Thyroid gland (tissue), 4 donors: ENCODE measurements at places on chromosomes 3 and 15. TPM values are rescaled to one million over a fixed set of nuclear protein-coding genes. Genes with fewer than 3 reads are reported as not detected.

The CCDC33 gene
- total RNA-seq, result not detected

The CPLX3 gene
- total RNA-seq, result not detected

DNA sequence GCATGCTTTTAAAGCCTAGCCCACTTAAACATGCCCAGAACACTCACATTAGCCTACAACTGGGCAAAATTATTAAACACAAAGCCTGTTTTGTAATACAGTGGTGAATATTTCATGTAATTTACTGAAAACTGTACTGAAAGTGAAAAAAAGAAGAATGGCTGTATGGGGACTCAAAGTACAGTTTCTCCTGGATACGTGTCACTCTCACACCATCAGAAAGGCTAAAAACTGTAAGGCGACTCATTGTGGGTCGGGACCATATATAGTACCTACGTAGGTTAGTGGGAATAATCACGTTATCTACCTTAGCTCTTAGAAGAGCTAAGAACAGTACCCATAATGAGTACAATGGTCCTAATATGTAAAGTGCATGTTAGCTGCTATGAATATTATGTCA, 80.2 kb upstream of the SPATA12 start:
- no peak overlapping the region for H3K27ac ChIP-seq
- no peak overlapping the region for H3K4me3 ChIP-seq
- DNase-seq, result no peak
- no peaks in the 10 kb centered on the region for H3K27me3 ChIP-seq
- peaks cover 16% of the 10 kb centered on the region for H3K4me1 ChIP-seq

- H3K27ac ChIP-seq, result no peak overlapping the region
- H3K4me3 ChIP-seq, result no peak overlapping the region
- H3K27me3 ChIP-seq, result no peaks in the 10 kb centered on the region
- no peaks in the 10 kb centered on the region for H3K4me1 ChIP-seq
- no peaks in the 10 kb centered on the region for H3K36me3 ChIP-seq
- no peak for DNase-seq
Measured at GRCh38 chr3:18092726-18093125, 332.4 kb downstream of the SATB1 start.

DNA sequence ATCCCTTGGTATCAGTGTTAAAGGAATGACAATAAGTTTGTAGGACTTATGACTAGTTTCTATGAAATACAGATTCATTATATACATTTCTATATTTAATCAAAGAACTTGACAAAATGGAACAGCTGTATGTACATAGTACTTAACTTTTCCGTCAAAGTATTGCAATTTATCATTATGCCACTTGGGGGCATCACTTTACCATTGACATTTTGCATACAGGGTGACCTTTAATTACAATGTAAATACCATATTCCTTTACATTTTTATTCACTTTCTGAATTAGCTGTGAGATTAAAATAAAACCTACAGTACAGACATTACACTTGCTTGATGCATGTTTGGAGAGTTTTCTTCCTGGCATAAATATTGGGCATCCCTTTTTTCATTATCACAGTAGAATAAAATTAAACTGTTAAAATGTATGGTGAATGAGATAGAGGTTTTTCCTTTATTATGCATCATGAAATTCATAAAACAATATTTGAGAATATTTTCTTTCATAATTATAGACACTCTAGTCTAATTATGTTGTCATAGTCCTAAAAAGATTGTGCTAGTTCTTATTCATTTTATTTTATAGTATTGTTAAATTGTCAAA, 6.9 kb downstream of the NEK11 start:
- peaks cover 13% of the 10 kb centered on the region for H3K4me1 ChIP-seq
- H3K4me3 ChIP-seq, result no peak overlapping the region
- DNase-seq, result no peak

- H3K27ac ChIP-seq, result no peak overlapping the region
- peaks cover 9% of the 10 kb centered on the region for H3K36me3 ChIP-seq
Measured at GRCh38 chr3:12932347-12932746, 91.0 kb upstream of the RPL32 start.

GRCh38 chr15:57505056-57505715, 86.5 kb upstream of the MYZAP start:
- H3K4me1 ChIP-seq, result peaks cover 96% of the 10 kb centered on the region
- no peaks in the 10 kb centered on the region for H3K27me3 ChIP-seq
- no peaks in the 10 kb centered on the region for H3K36me3 ChIP-seq
- peak; percentile 25 for DNase-seq
- no peak overlapping the region for H3K4me3 ChIP-seq
